ENCODE measurements at places on chromosomes 16 and 17.
A peak's percentile ranks its signal among the peaks of the same experiment; 100 is the strongest.

- DNase-seq: no peak
Measured at GRCh38 chr16:83244057-83244456, 563.7 kb upstream of the HSBP1 start.

GRCh38 chr17:54754560-54754959 is 146.1 kb upstream of the TOM1L1 start:
- DNase-seq: peak; percentile 80

DNA sequence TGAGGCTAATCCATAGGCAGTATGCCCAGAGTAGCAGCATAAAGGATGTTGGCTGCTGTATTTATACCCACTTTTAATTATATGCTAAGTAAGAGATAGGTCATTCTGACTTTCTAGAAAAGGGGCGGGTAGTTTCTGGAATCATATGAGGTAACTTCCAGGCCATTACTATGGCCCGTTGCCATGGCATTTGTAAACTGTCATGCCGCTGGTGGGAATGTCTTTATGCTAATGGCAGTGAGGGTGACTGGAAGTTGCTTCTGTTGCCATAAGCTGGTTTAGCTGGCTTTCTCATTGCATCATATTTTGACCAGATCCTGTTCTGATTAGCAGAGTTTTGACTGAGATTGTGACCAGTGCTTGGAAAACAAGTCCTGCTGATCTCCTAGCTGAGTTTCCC is 929.6 kb upstream of the CDH8 start:
- no peak for DNase-seq

GRCh38 chr16:14360326-14361037 is 269.6 kb downstream of the PARN start:
- DNase-seq: no peak

- DNase-seq: no peak
Measured at GRCh38 chr17:83110735-83111134, 31.3 kb downstream of the METRNL start.

DNA sequence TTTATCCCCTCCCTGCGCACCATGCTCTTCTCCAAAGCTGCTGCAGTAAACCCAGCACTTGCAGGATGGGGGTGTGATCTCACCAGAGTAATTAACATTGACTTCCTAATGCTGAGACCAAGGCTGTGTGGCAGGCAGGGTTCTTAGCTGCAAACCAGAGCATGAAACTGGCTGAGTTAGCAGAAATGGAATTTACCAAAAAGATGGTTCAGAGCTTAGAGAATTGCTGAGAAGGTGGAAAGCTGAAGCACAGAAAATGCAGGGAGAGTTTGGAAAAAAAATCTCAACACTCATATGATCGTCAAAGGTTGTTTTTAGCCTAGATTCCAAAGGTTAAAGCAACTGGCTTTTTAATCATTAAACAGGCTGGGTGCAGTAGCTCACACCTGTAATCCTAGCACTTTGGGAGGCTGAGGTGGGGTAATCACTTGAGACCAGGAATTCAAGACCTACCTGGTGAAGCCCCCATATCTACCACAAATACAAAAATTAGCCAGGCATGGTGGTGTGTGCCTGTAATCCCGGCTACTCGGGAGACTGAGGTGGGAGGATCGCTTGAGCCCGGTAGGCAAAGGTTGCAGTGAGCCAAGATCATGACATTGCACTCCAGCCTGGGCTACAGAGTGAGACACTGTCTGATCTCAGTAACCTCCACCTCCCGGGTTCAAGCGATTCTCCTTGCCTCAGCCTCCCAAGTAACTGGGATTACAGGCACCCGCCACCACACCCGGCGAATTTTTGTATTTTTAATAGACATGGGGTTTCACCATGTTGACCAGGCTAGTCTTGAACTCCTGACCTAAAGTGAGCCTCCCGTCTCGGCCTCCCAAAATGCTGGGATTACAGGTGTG is 6.0 kb upstream of the TXNDC11 start:
- DNase-seq: no peak

GRCh38 chr17:6799738-6800137 is 23.7 kb downstream of the FBXO39 start:
- no peak for DNase-seq

GRCh38 chr16:22192261-22193062 is 13.6 kb upstream of the EEF2K start:
- DNase-seq: peak; percentile 63

DNA sequence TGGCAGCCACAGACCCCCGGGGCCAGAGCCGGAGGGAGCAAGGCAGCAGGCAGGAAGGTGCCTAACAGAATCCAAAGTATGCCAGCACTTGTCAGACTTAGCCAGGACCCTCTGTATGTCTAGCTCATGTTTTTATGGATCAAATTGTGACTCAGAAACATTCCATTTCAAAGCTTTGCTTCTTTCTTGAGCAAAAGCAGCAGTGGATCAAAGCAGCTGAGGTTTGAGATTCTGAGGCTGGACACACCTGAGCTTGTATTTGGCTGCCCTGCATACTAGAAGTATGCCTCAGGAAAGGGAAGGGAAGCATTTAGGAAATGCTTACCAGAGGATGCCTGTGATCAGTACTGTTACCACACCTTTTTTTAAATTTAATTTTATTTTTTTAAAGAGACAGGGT is 5.7 kb upstream of the MYO1C start:
- DNase-seq: no peak

DNA sequence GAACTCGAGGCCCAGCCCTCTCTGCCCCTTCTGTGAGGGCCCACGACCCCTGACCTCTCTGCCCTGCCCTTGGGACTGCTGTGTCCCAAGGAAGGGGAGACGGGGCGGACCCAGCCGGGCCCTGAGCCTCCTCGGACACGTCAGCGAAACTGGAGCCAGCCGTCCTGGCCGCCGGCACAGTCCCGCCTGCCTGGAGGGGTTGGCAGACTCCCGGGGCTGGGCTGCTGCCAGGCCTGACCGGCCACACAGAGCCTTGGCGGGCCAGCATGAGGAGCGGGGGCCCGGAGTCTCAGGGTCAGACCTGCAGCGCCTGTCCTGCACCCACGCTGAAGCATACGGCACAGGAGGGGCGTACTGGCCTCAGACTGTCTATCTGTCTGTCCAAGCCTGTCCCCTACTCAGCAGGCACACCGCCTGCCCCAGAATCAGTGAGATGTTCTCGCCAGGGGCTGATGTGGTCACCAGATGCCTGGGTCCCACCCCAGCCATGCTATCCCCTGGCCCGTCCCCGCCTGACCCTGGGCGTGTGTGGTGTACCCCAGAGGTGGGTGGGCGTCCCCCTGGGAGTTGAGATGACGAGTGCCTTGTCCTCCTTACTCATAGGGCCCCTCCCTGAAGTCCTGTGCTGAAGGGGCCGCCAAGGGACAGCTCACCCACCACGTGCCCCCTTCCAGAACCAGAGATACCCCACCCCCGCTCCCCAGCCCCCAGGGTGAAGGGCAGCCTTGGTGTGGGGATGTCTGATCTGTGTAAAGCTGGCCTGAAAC is 4.7 kb downstream of the VASN start:
- no peak for DNase-seq

- DNase-seq: no peak
Measured at GRCh38 chr17:78126895-78127238, 1.7 kb downstream of the TMC6 start.

- no peak for DNase-seq
Measured at GRCh38 chr16:86821895-86822294, 243.5 kb downstream of the FOXL1 start.

DNA sequence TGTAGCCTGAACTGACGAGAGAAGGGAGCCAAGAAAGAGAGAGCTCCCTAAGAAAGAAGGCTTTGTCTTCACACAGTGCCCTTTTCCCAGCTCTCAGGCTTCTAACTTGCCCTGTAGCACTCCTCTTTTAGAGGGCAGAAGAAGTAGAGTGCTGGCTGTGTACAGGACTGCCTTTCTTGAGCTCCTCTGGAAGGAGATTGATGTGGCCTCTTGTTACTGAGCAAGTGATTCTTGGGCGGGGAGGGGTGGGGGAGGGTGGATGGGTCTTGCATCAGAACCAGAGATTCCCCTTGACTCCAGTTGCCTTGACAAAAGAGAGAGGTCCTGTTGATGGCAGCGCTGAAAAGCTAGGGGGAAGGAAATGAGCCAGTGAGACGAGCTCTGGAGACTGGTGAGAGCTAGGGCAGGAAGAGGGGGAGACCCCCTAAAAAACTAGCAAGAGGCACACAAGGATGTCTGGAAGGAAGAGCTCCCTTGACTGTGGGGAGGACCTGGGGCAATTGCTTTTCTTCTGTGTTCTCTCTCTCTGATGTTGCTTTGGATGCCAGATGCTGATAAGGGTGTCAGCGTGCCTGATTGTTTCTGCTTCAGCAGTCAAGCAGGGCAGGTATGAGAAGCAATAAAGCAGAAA is 18.4 kb downstream of the GPR179 start:
- DNase-seq: peak; percentile 45

- peak; percentile 28 for DNase-seq
Measured at GRCh38 chr16:84449156-84450140, 55.0 kb downstream of the MEAK7 start.

Data from H9 (cell line).